ENCODE measurements at places on chromosomes 16 and 17.

GRCh38 chr16:30528799-30529457, 2.6 kb upstream of the ZNF768 start:
- no peak for DNase-seq

- DNase-seq = no peak
Measured at GRCh38 chr16:70582280-70582978, 58.8 kb downstream of the SF3B3 start.

DNA sequence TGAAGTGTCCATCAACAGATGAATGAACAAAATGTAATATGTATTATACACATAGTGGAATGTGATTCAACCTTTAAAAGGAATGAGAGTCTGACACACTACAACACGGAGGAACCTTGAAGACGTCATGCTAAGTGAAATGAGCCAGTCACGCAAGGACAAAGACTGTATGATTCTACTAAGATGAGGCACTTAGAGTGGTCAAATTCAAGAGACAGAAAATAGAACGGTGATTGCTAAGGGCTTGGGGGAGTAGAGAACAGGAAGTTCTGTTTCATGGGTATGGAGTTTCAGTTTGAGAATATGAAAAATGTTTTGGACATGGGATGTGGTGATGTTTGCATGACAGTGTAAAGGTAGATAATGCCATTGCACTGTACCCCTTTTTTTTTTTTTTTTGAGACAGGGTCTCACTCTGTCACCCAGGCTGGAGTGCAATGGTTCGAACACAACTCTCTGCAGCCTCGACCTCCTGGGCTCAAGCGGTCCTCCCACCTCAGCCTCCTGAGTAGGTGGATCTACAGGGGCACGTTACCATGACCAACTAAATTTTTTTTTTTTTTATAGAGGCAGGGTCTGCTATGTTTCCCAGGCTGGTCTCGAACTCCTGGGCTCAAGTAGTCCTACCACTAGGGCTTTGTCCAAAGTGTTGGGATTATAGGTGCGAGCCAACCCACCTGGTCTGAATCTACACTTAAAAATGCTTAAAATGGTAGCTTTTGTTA, 2.9 kb upstream of the CCDC102A start:
- DNase-seq = no peak

DNA sequence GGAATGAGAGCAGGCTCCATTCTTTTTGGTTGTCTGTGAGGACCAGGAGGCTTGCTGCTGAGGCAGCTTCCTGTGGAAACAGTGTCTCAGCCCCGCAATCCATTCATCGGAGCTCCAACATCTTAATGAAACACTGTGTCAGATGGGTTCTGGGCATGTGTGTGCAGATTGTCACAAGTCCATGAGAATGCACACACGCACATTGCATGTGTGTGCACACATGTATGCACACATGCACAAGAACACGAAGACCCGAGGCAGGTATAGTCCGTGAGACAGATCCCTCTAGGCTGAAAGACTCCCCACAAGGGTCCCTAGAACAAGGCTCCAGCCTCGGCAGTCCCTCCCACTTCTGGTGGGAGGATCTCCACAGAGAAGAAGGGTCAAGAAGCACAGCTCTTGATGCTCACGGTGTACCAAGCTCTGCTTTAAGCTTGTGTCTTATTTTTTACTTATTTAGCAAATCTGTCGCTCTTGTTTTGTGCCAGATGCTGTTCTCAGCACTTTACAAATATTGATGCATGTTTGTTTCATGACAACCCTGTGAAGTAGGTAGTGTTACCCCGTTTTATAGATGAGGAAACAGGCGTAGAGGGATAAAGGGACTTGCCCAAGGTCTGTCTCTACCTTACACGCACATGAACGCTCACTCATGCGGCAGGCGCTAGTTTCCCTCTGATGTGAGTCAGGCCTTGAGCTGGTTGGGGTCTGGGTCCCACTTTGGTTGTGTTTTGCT, 213.1 kb downstream of the SEC14L1 start:
- DNase-seq = no peak

GRCh38 chr16:48133455-48134211, 22.2 kb downstream of the ABCC12 start:
- no peak for DNase-seq

DNA sequence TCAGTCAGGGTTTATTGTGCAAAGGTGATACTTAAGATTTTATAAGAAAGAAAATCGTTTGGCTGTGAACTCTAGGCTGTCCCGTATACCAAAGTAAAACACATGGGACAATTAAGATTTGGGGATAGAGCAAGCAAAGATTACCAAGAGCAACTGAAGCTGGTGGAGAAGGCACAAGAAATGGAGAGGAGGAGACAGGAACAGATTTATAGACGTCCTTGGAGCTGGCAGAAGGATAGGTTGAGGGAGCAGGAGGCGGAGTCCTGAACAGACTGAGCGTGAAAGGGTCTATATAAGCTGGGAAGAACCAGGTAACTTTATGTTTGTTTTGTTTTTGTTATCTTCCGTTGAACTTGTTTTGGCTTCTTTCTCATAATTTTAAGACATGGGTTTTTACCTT, 3.8 kb downstream of the TNRC6C start:
- no peak for DNase-seq

DNA sequence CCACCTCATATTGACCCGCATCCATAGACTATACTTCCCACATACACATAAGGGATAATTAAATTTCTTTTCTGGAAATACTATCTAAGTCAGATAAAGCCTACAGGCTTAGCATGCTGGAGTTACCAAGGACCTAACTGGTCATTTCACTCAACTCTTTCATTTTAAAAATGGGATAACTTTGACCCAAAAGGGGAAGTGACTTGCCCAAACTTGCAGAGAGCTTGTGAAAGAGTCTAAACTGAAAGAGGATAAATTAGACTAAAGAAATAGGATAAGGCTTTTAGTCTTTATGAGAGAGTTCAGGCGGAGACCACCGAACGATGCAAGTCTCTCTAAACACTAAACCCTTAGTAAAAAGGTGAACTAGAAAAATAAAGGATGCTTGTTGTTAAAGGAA, 3.9 kb upstream of the KRT33A start:
- DNase-seq = no peak

GRCh38 chr16:85126705-85127378, 14.6 kb upstream of the CIBAR2 start:
- DNase-seq = no peak

DNA sequence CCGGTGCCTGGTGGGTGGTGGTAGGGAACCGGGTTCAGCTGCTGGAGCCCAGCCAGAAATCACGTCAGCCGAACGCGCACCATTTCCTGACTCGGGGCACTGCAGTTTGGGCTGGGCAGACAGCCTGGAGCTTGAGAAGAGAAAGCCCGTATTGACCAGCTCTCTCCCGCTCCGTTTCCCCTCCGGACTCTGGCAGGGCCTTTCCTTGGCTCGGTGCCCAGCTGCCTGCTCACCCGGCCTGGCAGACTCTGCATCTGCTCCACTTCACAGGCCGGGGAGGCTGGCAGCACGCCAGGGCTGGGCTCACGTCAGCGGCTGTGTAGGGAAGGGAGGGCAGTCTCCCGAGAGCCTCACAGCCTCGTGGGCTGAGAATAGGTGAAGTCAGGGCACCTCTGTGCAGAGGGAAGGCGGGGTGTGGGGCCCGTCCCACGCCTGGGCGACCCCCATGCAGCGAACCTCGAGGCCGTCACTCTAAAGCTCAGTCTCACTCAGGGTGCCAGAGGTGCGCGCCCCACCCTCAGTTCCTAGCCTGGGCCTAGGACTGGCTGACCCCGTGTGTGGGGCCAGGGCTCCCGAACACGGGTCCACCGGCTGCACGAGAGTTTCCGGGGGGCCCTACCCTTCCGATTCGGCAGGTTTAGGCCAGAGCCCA, 59.1 kb downstream of the OR1D5 start:
- peak; percentile 70 for DNase-seq

GRCh38 chr17:55648086-55648485, 74.6 kb downstream of the TMEM100 start:
- DNase-seq = no peak

- DNase-seq = no peak
Measured at GRCh38 chr16:10978871-10979446, 34.6 kb downstream of the CLEC16A start.

DNA sequence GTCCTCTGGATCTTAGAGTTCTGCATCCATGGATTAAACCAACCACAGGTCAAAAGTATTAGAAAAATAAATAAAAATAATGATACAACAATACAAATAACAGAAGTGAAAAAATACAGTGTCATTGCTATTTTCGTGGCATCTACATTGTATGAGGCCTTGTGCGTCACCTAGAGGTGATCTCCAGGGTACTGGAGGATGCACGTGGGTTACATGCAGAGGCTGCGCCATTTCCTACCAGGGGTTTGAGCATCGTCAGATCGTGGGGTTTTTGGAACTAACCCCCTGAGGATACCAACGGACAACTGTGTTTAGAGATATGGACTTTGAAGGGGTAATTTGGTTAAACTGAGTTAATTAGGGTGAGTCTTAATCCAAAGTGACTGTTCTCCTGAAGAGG, 224.7 kb downstream of the ENGASE start:
- no peak for DNase-seq

DNA sequence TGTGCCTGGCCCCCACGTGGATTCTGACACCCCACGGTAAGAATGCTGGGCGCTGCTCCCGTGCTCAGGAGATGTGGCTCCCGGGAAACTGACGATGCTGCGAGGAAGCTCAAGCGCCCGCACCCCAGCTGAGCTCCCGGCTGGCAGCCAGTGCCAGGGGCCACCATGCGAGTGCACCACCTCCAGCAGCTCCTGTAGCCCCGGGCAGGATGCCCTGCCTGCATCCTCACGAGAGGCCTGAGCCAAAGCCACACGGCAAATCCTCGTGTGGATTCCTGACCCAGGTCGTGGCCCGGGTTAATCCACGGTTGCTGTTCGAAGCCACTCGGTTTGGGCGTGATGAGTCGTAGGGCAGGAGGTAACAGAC, 11.6 kb upstream of the DPEP1 start:
- DNase-seq = no peak

DNA sequence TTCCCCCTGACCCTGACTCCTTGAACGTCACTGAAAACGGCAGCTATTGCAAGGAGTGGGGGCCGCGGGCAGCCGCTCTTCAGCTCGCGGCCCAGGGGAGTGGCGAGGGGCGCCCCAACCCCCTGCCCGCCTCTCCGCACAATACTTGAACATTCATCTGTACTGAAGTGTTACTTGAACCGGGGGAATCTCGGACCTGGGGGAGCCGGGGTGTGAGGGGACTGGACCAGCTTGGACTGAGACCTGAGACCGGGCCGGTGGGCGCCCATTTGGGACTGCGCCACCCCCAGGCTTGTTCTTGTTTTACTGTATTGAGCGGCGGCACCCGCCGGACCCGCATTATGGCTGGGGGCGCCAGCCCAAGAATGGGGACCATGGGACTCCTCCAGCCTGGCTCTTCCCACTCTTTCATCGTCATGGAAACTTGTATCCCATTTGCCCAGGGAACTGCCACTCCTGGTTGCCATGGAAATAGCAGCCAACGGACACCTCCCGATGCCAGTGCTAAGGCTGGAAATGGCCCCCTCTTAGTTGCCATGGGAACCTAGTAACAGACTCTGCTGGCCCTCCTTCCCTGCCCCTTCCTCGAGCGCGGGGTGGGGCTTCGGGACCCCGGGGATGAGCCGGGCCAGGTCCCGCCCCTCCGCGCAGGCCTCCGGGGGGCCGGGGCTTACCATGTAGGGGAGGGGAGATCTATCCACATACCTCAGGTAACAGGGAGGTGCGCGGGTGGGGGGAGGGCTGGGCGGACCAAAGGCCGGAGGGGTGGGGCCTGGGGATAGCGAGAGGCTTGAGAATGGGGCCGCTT, 805 bp upstream of the ORAI3 start:
- no peak for DNase-seq

- DNase-seq = no peak
Measured at GRCh38 chr16:81964808-81965207, 46.5 kb downstream of the SDR42E1 start.

- no peak for DNase-seq
Measured at GRCh38 chr17:16250635-16251034, 33.6 kb downstream of the PIGL start.

DNA sequence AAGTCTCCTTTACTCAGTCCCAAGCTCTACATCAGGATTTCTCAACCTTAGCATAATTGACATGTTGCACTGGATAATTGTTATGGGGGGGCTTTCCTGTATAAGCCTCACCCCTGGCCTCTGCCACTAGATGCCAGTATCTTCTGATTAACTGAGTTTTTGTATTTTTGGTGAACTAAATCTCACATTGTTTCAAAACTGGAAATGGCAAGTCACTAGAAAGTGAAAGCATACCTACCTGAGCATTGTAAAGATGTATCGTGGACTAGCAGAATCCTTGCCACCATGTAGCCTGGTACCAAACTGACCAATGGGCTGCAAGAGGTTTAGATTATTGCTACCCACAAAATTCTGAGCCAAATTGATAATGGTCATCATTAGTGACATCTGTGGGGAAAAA, 15.0 kb downstream of the TOP2A start:
- no peak for DNase-seq

DNA sequence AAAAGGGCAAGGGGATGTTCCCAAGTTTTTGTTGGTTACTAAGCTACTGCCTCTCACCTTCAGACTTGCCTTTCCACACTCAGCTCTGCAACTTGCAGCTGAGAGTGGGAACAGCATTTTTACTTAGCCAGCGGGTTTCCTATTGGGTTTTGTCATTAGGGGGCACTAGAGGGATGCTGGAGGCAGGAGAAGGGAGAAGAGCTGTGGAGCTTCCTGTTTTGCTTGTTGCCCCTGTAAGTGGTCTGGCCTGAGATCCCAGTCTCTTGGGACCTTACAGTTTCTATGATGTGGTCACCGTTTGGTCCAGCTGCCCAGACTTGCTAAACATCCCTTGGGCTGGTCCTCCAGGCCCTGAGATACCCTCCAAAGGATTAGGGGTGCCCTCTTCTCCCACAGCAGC, 209.6 kb upstream of the NLRP1 start:
- DNase-seq = no peak

- DNase-seq = no peak
Measured at GRCh38 chr17:79925242-79925957, 86.2 kb upstream of the CBX4 start.

DNA sequence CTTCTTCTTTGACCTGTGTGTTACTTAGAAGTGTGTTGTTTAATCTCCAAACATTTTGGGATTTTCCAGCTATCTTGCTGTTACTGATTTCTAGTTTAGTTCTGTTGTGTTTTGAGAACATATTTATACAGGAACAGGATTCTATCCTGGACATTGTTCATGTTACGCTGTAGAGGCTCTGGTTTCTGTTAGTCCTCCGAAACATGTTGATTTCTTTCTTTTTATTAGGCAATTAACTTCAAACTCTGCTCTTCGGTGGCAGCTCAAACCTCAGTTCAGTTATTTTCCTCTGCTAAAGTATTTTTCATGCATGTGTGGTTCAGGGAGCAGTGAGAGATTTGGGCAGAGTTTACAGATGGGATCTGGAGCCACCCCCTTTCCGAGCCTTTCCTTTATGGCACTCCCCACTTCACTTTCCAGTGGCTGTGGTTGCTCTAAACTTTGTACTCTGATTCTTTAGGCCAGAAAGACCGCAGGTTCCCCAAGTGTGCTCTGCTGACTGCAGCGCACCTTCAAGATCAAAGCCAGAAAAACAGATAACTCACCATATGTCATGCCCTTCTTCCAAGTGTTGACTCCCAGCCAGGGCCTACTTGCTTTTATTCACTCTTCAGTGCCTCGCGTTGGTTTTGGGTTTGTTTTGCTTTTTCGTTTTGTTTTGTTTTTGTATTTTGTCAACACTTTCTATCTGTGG, 77.6 kb upstream of the KSR1 start:
- DNase-seq = no peak

Measured in activated CD4-positive, alpha-beta T cell treated with anti-CD3 and anti-CD28 coated beads, Interleukin-2, amount 50 U/mL, for 1 hour (primary cell).